ENCODE measurements at places on chromosomes 2 and 18.

- no peak for DNase-seq
Observed at GRCh38 chr2:206481056-206481455, 37.7 kb downstream of the ADAM23 start.

- DNase-seq = no peak
Observed at GRCh38 chr2:211176514-211177141, 620.2 kb downstream of the CPS1 start.

DNA sequence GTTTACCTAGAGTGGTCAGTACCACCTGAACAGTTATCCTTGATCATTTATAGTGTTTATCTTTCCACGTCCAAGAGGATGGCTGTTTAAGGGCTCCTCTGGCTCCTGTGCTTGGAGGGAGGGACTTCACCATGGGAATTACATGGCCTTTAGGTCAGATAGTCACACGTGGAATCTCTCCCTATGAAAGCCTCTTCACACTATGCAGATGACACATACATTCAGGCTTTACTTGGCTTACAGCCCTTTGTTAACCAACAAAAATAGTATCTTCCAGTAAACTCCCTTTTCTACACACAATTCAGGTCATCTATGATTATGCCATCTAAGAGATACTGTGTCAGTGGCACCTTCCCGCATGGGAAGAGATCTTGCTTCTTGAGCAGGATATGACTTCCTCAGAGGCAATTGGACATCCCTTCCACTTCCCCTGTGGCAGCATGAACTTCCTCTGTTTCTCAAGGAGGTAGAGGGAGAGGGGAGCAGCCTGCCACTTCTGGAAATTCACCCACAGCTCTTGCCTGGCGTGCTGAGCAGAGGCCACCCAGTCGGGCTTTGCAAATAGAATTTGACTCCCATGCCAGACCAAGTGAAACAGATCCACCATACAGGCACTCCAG is 53.5 kb downstream of the COLEC12 start:
- DNase-seq = no peak

DNA sequence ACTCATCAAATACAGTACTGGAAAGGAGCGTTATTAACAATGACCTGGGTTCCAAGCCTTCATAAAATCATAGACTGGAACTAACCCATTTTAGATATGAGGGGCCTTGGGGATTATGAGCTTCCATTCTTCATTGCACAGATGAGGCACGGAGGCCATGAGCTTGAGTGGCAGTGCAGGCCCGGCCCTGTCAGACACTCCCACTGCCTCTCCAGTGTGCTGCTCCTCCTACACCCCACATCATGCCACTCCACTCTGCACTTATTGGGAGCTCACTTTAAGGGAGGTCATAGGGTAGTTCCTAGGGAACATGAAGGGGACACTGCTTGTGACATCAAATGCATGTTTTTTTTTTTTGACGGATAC is 77.9 kb downstream of the TSN start:
- DNase-seq = no peak

- DNase-seq = no peak
Observed at GRCh38 chr2:7835151-7835550, 846.7 kb upstream of the ID2 start.

GRCh38 chr2:28544922-28545589 is 49.2 kb downstream of the PLB1 start:
- DNase-seq = no peak

- no peak for DNase-seq
Observed at GRCh38 chr2:54386585-54386984, 69.5 kb upstream of the SPTBN1 start.

DNA sequence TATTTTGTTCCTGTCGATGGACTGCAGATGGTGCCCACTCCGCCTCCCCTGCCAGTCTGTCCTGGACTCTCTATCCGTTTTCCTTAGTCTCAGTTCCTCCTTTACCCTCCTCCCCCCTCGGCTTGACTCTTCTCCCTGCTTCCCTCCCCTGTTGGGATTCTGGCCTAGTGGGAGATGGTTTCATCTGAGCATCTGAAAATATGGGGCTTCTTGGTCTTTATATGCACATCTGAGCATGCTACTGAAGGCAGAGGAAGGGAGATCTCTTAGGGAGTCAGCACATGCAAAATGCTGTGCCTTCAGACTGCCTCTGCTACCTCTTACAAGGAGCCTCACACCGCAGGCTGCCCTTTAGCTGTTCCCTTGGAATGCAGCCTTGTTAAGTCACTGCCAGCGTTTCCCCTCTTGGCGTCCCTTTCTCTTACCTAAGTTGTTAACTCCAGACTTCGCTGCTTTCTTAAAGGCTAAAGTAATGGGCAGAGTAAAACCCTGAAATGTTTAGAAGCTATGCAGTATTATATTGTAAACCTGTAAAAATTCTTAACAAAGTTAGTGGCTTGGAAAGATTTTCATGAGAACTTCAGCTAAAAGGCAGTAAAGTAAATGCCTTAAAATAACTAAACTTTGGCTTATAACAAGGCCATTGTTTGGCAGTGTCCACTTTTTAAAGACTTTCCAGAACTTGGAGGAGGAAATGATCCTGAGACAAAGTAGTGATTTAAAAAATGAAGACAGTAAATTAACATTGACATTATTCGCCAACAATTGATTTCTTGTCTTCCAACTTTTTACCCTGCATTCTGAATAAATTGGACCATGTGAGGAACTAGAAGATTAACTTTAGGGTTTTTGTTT is 49.8 kb downstream of the LDLRAD4 start:
- DNase-seq = no peak

DNA sequence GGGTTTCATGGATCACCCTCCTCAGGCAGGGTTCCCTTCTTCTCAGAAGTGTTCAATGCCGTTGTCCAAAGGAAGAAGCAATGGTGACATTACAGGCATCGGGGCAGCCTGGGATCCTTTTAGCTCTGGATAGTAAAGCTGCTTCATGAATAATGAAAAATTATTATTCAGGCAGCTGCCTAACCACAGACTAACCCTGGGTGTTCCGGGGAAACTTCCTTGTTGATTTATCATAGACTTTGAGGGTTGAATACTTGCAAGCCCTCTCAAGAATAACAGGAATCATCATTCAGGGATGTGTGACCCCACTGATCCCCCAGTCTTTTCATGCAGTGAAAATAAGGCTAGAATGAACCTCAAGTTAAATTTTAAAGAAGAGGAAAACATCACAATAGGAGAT is 419.4 kb downstream of the MEIS1 start:
- DNase-seq = no peak

- DNase-seq = no peak
Observed at GRCh38 chr2:207226243-207226642, 60.5 kb upstream of the KLF7 start.

- no peak for DNase-seq
Observed at GRCh38 chr2:106734165-106734564, 151.8 kb downstream of the ST6GAL2 start.

DNA sequence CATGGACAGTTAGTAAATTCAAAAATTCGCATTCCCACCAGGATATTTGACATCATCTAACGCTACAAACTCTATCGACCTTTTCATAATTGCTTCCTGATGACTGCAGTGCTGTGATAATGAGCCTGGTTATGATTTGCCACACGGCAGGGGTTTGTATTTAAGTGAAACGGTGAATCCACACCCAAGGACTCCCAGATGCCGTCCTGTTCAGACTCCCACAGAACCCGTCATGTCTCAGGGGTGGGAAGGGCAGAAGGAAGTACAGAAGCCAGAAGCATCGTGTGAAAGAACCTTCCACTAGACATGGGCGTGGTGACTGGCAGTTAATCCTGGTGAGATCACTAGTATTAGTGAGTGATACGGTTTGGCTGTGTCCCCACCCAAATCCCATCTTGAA is 91.2 kb upstream of the TMEM18 start:
- DNase-seq = no peak

GRCh38 chr2:51013079-51013932 is 18.6 kb downstream of the NRXN1 start:
- DNase-seq = no peak

GRCh38 chr2:144496977-144497598 is 22.8 kb downstream of the ZEB2 start:
- DNase-seq = no peak

GRCh38 chr2:54897420-54898310 is 152.6 kb downstream of the RTN4 start:
- no peak for DNase-seq

DNA sequence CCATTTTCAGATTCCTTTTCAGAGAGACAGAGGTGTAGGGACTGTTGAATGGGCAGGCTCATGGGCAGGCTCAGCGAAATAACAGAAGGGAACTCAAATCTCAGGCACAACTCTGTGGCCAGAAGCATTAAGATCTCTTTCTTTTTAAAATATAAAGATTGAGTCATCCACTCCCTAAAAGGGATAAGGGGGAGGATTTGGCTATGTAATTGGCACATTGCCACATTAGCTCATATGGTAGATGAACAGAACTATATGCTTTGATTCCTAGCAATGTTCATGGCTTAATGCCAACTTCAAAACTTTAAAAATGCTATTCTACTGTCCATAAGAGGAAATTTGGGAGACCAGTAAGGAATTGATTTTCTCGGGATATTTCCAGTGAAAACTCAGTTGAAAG is 53.8 kb upstream of the SLC5A7 start:
- no peak for DNase-seq

- no peak for DNase-seq
Observed at GRCh38 chr18:36974686-36975085, 145.8 kb downstream of the KIAA1328 start.

DNA sequence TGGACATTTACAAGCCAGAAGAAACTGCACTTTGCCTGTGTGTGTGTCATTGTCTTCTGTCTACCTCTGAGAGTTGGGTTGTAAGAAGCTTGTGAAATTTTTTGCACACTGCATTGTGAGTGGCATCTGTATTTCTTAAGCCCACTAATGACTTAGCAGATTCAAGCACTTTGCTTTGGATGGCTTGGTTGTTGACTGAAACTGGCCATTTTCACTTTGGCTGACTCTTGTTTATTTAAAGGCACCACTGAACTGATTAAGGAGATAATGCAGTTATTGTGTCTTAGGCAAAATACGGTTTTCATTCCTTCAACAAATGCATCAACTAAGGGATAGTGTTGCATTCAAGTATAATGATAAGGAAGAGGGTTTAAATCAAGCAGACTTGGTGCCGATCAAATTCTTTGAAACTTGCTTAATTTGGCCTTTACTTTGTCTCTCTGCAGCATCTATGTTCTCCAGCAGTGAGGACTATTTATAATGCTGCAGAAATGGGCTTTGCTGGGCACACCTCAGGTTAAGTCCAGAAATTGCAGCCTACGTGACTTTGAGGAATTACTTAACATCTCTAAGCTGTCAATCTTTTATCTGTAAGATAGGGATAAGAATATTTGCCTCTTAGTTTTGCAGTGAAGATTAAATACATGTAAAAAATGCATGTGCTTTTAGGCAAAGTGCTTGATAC is 142.0 kb downstream of the CCDC85A start:
- DNase-seq = no peak

GRCh38 chr2:3059141-3059925 is 318.3 kb downstream of the EIPR1 start:
- no peak for DNase-seq

DNA sequence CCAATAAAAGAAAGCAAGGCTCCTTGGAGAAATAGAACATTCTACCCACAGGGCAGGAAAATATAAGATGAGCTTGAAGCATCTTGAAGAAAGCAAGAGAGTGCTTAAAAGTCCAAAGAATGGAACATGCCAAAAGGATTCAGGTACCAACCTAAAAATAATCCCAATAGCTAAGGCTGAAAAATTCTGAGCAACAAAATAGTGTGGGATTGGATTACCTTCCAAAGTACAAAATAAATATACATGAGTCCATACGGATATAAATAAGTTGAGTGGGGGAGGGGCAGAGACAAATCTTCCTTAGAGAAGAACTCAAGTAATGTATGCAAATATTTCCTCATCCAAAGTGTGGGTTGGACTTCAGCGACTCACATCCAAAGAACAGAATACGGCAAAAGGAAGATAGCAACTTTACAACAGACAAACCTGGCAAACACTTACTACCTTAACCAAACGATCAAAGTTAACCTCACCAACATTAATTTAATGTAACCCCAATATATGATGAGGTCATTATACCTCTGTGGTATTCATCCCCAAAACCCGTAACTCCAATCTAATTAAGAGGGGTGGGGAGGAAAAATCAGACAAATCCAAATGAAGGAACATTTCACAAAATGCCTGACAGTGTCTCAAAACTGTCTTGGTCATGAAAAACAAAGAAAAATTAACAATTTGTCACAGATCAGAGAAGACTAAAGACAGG is 26.9 kb downstream of the MEMO1 start:
- DNase-seq = no peak

DNA sequence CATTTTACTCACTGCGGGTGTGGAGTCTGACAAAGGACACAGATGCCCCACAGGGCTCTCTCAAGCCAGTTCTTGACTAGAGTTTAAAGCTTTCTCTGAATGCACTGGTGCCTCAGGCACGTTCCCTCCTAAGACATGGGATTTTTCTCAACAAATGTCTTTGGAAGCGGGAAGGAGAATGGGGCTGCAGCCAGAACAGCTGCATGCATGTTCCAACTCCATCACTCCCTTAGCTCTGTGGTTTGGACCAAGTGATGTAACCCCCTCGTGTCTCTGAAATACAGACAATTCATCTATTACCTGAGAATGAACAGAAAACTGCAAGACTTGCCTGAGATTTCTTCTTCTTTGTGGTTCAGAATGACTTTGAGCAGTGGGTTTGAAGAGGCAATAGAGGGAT is 141.7 kb upstream of the SERPINE2 start:
- no peak for DNase-seq

- no peak for DNase-seq
Observed at GRCh38 chr2:217551252-217551899, 451.4 kb downstream of the TNS1 start.

GRCh38 chr2:24482251-24482971 is 8.6 kb upstream of the NCOA1 start:
- DNase-seq = no peak

All from stimulated activated CD8-positive, alpha-beta memory T cell treated with anti-CD3 and anti-CD28 coated beads, Interleukin-15, amount 100 ng/mL, for 4 hours (primary cell).